ENCODE measurements at places on chromosomes 11 and 22. TPM values are rescaled to one million over a fixed set of nuclear protein-coding genes. Genes with fewer than 3 reads are reported as not detected.

- DNase-seq = peak; percentile 72
These were observed 31.4 kb downstream of the CREB3L1 start for GRCh38 chr11:46308631-46309419.

DNA sequence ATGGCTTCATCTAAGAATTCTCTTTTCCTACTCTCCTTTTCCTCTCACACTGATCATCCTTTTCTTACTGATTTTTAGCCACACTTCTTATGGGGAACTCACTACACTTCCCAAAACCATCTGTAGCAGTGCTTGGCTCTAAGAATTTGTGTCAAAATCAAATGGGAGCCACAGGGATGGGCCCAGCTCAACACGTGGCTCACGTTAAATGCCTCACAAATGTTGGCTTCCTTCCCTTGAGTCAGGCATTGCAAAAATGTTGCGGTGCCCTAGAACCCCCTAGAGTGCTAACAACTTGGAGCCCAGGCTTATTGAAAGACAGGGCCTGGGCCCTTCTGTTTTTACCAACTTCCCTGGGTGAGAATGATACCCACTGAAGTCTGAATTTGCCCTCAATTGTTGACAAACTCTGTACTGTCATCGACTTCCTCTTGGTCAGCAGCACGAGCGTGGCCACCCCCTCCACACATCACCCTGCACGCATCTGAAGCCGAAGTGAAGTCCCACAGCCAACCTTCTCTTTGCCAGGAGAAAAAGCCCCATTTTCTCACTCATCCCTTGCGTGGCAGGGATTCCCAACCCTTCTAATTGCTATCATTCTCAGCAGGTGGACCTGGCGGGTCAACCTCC, 69.7 kb downstream of the ELFN2 start:
- no peak for DNase-seq

- DNase-seq = no peak
These were observed 46.1 kb upstream of the OR4B1 start for GRCh38 chr11:48170241-48171233.

GRCh38 chr11:46512261-46512881, 81.5 kb downstream of the AMBRA1 start:
- DNase-seq = no peak

DNA sequence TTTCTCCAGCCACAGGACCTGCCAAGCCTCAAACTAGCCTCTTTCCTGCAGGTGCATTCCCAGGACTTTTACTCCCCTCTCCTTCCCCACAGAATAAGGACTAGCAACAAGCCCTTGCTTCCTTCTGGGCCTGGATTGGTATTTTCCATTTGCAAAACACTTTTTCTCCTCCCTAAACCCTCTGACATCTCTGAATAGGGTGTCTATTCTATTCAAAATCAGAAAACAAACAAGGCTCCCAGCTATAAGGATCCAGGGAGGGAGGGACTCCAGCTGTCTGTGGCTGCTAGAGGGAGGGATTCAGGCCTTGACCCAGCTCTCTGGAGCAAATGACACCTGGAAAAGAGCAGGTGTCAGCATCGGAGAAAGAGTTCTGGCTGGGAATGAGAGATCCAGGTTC, 168.5 kb upstream of the BDNF start:
- DNase-seq = no peak

DNA sequence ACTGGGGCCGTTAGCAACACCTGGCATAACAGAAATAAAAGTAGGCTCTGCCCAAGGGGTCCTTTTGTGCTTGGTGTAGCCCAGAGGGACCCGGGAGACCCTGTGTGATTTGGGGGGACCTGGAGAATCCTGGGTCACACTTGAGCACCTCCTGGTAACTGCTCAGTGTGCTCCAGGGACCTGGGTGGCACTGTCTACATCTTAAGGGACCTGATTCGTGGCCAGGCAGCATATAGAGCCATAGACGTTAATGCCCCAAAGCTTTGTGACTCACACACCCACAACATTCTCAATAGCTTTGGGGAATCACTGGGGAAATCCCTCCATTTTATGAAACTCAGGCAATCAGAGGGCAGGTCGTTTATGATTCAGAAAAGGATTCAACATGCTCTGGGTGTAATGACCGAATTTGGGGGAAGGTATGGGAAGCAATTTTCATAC, 3.6 kb upstream of the IGF2 start:
- no peak for DNase-seq

- no peak for DNase-seq
These were observed 6.0 kb upstream of the LIF start for GRCh38 chr22:30252411-30253204.

The SEPTIN5 gene
- total RNA-seq = not detected

The NUDT8 gene
- 11.5 TPM for total RNA-seq

The OR9G4 gene
- not detected for total RNA-seq

The AAMDC gene
- total RNA-seq = 4.9 TPM

The VWA5A gene
- 4.4 TPM for total RNA-seq
